ENCODE measurements at places on chromosomes 11 and 22.

DNA sequence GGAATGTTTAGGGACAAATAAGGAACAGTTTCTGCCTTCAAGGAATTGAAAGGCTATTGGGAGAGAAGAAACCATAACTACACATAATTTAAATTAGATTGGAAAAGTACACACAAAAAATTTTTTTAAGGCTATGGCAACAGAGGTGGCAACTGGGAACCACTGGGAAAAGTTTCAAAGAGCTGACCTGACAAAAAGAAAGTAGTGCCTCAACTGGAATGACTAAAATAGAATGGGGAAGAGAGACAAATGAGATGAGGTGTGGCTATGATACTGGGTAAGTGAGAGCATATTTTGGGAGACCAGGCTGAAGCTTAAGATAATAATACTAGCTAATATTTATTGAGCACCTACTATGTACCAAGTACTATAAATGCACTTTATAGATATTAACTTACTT, 2.9 kb upstream of the AKIP1 start:
- DNase-seq: no peak

- DNase-seq: no peak
These were observed 2.8 kb downstream of the THRSP start for GRCh38 chr11:78066471-78066870.

DNA sequence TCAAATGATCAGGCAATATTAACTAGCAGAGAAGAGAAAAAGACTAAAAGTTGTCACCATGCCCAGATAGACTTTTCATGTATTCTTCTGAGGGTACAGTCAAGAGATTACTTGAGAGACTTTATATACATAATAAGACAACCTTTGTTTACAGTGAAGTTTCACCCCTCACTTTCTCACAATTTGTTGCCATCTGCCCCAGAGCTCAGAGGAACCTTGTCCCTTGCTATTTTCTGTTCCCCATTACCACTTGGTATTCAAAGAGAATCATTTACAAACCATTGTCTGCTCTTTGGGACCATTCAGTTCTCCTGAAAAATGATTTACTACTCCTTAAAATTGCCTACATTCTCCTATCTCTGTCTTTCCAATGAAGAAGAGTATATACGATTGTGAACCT, 544.6 kb downstream of the CNTN5 start:
- no peak for DNase-seq

DNA sequence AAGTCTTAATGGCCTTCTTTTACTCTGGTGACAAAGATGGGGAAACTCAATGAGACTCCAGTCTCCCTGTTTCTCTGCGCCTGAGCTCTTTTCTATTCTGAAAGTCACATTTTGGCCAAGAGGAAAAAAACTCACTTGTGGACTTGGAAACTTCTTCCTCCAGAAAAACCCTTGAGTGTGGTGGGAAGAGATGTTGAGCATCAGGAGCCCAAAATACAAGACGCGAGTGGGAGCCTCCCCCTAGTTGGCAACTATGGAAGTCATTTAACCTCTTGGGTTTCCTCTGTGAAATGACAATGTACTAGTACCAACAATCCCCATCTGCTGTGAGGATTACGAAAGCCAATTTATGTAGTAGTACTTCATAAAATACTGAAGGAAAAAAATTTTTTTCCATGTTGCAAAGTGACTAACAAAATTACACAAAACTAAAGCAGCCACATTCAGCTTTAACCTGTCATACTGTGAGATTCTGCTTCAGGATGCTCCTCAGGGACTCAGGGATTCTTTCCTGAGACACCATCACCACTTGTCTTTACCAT, 524 bp upstream of the SLC25A17 start:
- DNase-seq: no peak

- no peak for DNase-seq
These were observed 2.6 kb upstream of the ATG2A start for GRCh38 chr11:64919627-64920026.

DNA sequence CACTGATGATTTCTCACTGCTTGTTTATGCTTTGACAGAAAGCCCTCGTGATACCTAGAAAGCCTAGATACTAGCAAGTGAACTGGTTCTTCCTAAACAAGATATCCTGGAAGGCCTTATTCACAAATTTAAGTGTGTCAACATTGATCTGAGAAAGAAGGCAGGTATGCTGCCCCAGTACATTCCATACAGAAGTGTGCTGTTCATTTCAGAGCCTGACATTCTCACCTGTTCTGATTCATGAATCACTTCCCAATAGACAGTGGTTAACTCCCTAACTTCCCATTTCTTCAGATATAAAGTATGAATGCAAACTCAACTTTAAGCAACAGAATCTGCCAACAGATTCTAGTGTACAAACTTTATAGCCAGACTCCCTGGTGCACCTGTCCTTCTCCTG, 15.5 kb upstream of the RASSF10 start:
- DNase-seq: no peak

DNA sequence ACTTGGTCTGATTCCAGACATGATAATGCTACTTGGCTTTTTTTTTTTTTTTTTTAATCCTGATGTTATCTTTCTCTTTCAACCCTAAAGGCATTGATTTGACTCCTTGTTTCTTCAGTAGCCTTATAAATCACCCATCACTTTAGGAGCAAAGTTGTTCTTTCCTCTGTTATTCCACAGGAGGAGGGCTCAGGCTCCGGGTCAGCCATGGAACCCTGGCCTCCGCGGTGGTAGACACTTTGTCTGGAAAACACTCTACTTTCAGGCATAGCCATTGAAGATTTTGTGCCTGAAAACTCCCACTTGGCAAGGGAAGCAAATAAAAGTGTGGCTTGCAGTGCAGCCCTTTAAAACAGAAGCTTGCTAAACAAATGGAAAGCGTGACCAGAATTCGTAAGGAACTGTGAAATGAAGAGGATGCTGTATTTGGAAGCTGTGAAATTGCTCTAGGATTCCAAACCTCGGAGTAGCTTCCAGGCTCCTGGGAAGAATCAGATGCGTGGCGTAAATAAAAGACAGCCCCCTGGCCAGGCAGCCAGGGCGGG, 44.9 kb downstream of the ARHGAP8 start:
- no peak for DNase-seq

- no peak for DNase-seq
These were observed 91.3 kb upstream of the KCNQ1OT1 start for GRCh38 chr11:2791139-2791520.

GRCh38 chr11:123116486-123116885, 54.5 kb upstream of the HSPA8 start:
- DNase-seq: no peak

DNA sequence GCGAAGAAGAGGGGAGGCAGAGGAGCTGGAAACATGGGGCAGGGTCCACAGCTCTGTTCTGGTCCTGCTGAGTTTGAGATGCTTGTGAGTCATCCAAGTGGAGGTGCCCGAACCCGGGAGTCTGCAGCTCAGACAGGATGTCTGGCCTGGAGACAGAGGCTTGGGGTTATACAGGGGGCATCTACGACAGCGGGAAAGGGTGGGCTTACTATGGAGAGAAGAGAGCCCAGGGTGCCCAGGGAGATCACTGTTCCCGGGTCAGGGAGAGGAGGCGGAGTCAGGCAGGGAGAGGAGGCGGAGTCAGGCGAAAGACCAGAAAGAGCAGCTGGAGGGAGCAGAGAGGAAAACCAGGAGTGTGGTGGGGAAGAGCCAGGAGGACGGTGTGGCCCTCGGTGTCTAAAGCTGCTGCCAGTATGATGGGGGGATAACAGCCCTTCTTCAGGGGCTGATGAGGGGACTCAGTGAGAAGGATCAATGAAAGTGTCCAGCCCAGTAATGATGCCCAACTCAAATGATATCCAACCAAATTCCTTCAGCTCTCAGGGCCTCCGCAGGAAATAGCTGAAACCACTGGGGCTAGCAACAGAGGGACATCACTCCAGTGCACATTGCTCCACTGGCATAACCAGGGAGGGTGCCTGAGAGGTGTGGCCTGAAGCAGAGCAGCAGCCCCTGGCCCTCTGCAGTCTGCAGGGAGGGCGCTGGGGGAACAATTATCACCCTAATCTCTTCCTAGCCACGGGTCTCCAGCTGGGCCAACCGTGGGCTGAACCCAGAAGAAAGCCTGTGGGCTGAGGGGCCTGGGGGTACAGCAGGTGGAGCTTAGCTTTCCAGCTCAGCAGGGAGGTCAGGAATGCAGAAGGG, 2.6 kb upstream of the LTBP3 start:
- DNase-seq: no peak

GRCh38 chr11:85941380-85941973, 86.3 kb downstream of the CCDC83 start:
- DNase-seq: no peak

- DNase-seq: peak; percentile 77
These were observed 80.3 kb downstream of the ETS1 start for GRCh38 chr11:128506999-128507611.

DNA sequence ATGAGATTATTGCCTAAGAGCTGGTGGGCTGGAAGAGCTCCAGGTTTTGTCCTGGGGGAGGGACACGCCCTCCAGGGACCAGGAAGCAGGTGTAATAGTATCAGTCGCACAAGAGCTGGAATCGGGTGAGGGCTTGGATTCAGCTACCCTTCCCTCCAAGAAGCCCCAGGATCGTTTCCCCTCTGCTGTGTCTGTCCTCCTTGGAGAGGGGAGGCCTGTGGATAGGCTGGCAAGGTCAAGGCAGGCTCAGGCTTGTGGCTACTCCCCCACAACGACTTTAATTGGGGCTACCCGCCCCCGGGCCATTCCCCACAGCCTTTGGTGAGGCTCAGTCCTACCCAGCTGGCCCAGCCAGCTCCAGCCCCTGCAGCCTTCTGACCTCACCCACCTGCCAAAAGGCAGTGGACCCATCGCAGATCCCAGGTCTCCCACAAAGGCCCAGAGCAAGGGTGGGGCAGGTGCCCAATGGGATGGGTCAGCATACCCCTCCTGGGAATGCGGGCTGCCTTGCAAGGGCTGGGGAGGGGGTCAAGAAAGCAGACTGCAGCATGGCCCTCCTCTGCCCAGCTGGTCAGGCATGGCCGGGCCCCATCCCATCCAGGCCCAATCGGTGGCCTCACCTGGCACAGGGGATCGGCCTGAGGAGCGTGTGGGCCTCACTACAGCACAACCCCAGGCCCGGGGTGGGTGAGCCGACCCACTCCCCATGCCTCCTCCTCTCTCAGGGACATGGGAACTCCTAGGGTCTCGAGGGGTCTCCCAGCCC, 1.0 kb downstream of the CTSD start:
- DNase-seq: no peak

DNA sequence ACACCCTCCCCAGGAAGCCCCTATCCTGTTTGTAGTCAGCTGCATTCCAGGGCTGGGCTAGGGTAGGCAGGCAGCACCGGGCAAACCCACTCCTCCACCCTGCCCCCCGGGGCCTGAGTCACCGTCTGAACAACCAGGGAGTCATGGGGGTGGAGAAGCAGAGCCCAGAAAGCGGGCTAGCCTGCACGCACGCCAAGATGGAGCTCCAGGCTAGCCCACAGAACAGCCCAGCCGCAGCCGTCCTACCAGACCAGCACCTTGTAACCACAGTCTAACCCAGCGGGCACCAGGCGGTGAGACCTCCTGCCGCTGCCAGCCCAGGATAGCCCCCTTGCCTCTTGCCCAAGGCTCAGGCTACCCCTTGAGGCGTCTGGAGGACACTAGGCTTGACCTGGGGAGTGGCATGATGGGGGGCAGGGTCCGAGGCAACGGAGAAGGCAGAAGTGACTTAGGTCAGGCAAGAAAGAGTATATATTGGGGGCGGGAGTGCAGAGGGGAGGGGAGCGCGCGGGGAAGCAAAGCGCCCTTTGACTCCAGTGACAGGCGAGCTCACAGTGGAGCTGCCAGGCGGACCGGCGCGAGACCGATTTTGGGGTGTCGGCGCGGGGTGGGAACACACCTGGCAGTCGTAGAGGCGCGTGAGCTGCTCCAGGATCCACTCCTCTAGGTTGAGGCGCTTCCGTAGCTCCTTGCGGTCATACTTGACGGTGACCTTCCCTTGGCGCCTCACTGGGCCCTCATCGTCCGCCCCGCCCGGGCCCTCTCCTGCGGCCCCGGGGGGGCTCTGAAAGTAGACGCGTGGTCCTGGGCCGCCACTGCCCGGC, 734 bp downstream of the PPP1R14B start:
- peak; percentile 93 for DNase-seq

GRCh38 chr11:9158898-9159391, 67.5 kb upstream of the SCUBE2 start:
- no peak for DNase-seq

GRCh38 chr11:64458997-64459396, 100.0 kb downstream of the RPS6KA4 start:
- DNase-seq: no peak

DNA sequence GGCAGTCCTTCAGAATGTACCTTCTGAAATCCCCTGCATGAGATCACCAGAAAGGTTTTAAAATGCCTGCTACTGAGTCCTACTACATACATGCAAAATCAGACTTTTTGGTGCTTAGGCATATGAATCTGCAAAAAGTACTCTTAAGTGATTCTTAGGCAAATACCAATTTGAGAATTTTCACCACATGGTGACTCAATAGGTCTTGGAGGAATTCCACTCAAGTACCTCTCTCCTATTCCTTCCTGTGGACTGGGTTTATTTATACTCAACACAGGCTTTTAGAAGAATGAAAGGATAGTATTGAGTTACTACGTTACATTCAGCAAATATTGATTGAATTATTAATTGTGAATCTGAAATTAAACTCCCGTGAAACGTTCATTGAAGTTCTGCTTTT, 223.9 kb downstream of the CNTN5 start:
- DNase-seq: no peak

GRCh38 chr11:10323793-10324170, 18.9 kb downstream of the ADM start:
- no peak for DNase-seq

GRCh38 chr11:8871171-8871775, 39.7 kb upstream of the AKIP1 start:
- no peak for DNase-seq

- no peak for DNase-seq
These were observed 26.4 kb downstream of the FBLN1 start for GRCh38 chr22:45529105-45529504.

DNA sequence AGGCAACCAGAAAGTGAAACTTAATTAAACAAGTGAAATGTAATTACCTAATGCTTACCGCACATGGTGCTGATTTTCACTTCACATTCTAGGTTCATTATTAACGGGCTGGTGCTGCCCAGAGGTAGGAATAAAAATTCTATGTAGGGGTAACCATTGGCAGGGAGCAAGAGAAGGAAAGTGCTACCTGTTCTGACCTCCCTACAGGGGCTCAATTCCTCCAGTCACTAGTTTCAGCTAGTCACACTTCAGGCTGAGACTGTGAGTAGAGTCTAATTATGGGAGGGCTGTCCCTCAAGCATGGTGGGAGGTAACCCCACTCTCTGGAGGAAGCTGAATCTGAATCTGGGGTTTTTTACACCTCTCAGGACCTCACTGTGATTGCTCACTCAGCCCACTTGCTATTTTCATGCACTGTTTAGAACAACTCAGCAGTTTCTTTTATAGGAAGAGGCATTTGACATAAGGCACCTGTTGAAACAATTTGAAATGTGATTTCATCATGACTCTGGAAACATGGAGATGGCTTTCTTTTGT, 75.4 kb downstream of the MAML2 start:
- DNase-seq: peak; percentile 49

GRCh38 chr11:72589802-72590761, 84.1 kb downstream of the PDE2A start:
- peak; percentile 45 for DNase-seq

GRCh38 chr22:27335102-27335660, 466.4 kb downstream of the MN1 start:
- no peak for DNase-seq
